ENCODE measurements at places on chromosomes 12 and 14.

DNA sequence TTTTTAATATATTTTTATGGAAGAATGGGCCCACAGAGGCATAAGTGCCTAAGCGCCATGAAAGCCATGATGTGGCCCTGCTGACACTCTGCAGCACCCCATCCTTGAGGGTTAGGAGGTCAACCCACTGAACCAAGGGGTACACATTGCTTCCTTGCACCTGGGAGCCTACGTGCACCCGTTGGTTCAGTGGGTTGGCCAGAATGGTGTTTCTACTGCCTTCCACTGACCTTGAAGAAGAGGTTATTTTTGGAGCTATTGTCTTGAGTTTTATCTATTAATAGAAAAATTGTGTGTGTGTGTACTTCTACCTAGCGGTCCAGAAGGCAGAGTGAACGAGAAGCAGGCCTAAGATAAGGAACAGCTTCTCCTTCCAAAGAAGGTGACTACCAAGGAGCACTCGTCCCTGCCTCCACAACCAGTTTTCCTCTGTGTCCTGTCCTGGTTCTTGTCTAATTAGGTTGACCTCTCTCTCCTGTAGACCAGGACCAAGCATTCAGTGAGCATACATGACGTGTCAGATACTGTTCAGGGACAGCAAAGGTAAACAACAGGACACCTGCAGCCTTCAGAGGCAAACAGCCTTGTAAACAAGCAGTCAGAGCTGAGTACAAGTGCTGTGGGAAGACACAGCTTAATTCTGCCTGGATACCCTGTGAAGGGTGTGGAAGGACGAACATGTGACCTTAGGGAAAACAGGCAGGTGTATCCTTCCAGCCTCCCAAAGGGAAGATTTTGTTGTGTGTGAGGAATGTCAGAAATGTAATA is 30.4 kb upstream of the PLEK2 start:
- DNase-seq: no peak

DNA sequence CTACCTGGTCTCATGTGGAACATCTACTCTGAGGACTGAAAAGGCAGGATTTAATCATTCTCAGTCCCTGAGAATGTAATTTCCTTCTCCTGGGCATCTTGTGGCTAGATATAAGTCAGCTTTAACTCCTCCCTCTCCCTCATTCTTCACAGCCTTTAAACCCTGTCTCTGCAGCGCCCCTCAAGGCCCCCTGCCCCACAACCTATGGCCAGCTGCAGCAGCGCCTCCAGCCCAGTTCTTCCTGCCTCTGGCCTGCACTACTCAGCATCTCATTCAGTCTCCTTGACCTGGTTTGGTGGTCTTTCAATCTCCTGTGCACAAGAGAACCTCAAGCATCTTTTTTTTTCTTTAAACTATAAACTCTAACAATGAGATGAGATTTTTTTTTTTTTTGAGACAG is 29.3 kb downstream of the NCKAP5L start:
- no peak for DNase-seq

- DNase-seq: no peak
These were observed 320.2 kb downstream of the GRIN2B start for GRCh38 chr12:13661005-13661887.

DNA sequence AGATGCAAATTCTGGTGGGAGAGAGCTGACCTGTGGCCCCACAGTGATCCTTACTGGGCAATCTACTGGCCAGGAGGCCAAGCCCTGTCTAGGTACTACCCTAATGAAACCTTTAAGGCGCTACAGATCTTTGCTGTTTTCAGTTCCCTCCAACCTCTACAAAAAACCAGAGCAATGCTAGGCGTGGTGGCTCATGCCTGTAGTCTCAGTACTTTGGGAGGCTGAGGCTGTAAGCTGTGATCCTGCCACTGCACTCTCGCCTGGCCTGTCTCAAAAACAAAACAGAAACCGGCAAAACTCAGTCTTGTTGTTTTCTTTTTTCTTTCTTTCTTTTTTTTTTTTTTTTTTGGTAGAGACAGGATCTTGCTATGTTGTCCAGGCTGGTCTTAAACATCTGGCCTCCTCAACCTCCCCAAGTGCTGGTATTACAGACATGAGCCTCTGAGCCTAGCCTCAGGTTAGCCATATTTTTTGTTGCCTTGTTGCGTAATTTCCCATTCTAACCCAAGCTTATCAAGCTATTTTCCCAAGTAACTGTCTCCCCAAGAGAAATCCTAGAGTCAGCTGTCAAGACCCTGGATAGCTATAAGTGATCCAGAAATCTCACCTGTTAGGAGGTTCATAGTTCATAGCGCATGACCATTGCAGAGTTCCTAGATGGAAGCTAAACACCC is 2.8 kb downstream of the ETFBKMT start:
- DNase-seq: no peak

- DNase-seq: no peak
These were observed 15.4 kb upstream of the KRT5 start for GRCh38 chr12:52535574-52535973.

- DNase-seq: no peak
These were observed 3.3 kb downstream of the ACVR1B start for GRCh38 chr12:51954561-51955361.
